NCI-H1105 (cell line): ENCODE measurements at places on chromosomes 5 and 9.

DNA sequence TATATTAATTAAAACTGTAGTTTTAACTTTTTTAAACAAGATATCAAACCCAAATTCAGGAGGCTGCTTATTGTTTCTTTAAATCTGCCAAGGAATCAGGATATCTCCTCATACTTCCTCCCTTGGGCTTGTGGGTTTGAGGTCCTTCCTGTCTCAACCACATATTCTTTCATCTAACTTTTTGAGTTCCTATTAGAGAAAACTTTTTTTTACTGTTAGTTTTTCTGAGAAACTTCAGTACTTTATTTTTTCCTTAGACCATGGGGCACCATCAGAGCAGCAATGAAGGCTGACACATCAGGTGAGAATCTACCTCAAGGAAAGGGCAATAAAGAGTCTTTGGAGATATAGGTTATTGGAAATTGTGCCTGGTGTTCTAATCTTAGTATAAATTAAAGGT is 56.7 kb downstream of the TSSK1B start:
- no peak for DNase-seq

- no peak for DNase-seq
Observed at GRCh38 chr5:165325221-165325620, 1819.8 kb downstream of the MAT2B start.

- no peak for DNase-seq
Observed at GRCh38 chr9:38435521-38435920, 11.3 kb upstream of the IGFBPL1 start.

DNA sequence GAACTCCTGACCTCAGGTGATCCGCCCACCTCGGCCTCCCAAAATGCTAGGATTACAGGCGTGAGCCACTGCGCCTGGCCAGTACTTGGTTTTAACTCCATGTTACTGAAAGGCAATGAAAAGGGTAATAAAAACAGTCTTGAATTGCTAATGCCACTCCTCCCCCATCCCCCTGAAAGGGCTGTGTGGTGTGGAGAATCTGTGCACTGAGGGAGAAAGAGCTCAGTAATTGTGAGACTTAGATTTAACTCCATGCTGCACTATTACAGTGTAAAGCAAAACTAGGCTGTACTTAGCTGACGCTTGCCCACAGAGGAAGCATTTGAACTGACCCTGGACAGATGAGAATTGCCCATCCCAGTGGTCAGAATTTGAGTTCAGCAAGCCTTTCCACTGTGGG is 1662.4 kb upstream of the ACO1 start:
- DNase-seq: no peak

DNA sequence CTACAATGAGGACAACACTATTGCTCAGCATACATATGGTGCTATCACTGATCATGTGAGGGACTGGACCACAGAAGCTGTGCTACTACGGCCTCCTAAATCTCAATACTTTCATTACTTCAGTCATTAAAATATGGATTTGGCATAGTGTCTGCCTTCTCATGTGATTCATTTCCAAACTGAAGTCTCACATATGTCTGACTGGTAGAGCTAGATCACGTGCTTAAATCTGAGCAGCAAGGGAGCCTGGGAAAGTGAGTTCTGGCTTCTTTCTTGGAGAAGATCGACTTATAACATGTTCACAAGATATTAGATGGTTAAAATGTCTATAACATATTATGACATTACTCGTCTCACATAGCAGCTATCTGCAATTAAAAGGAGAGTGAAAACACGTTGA is 8.3 kb downstream of the KIF4B start:
- no peak for DNase-seq

- DNase-seq: no peak
Observed at GRCh38 chr9:121372239-121373010, 2.4 kb upstream of the STOM start.

- DNase-seq: no peak
Observed at GRCh38 chr5:88686726-88687125, 196.3 kb downstream of the MEF2C start.

GRCh38 chr9:117030254-117030768 is 343.2 kb downstream of the TRIM32 start:
- DNase-seq: no peak

DNA sequence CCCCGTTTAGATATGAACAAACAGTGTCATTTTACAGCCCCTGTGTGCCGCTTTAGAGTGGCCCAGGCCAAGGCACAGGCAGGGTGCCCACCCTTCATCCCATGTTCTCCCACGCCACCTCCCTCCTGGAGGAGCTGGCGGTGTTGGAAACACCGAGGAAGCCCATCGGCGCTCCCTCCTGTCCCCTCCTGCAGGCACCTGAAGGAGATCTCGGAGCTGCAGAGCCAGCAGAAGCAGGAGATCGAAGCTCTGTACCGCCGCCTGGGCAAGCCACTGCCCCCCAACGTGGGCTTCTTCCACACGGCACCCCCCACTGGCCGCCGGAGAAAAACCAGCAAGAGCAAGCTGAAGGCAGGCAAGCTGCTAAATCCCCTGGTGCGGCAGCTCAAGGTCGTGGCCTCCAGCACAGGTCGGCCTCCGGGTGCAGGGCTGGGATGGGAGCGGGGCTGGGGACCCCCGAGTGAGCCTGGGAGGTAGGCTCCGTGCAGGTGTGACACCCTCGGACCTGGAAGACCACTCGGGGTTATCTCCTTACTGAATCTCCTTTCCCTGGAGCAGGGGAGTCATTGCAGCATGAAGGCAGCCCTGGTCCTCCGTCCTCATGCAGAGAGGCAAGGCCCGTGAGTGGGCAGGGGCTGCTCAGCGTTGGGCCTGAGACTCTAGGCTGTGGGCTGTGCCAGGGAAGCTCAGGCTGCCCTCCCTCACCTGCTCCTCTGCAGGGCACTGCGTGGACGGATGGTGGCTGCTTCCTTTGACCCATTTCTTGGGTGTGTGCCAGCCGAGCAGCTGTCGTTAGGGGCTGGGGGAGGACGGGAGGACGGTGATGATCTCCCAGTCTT is 113.9 kb downstream of the WNK2 start:
- DNase-seq: peak; percentile 65

- DNase-seq: no peak
Observed at GRCh38 chr5:110108520-110108919, 418.8 kb downstream of the MAN2A1 start.

- DNase-seq: no peak
Observed at GRCh38 chr5:149353911-149354310, 3.9 kb upstream of the PCYOX1L start.

GRCh38 chr9:37412431-37413151 is 9.9 kb upstream of the GRHPR start:
- no peak for DNase-seq

GRCh38 chr5:138470322-138471051 is 5.2 kb downstream of the EGR1 start:
- DNase-seq: no peak

DNA sequence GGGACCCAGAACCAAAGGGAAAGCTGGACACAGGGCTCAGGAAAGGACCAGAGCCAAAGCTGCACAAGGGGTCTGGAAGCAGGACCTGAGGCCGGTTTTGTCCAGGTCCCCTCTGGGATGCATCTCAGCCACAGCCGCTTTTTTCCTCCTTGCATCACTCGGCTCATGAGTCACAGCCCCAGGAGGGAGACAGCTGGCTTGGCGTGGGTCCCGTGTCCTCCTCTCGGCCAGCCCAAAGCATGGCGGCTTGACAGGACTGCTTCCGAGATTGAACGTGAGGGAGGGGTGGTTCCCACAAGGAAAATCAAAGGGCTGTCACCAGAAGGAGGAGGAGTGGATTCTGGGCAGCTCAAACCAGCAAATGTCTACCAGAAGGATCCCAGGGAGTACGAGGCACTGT is 56.7 kb upstream of the CPLX2 start:
- no peak for DNase-seq

DNA sequence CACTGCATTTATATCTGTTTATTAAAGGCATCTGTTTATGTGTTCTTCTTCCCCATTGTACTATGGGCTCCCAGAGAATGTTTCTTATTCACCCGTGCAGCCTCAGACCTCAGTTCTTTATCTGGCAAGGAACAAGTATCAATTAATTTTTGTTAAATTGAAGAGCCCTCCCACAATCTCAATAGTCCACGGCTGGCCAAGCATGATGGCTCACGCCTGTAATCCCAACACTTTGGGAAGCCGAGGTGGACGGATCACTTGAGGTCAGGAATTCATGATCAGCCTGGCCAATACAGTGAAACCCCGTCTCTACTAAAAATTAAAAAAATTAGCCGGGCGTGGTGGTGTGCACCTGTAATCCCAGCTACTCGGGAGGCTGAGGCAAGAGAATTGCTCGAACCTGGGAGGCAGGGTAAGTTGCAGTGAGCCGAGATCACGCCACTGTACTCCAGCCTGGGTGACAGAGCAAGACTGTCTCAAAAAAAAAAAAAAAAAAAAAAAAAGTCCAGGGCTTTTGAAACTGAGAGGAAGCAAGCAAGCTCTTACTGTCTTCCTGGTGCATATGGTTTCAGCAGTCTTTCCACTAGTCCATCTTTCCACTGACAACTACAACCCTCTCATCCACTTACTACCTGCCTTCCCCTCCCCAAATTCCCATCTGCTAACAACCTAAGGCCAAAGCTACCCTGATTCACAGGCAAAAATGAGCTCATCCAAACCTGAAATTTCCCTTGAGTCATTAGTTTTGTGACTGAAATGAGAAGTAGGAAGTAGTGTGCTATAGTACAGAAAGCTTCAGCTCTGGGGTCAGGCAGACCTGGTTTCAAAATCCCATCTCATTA is 2.3 kb upstream of the HK3 start:
- DNase-seq: no peak

- DNase-seq: no peak
Observed at GRCh38 chr9:72755836-72756235, 197.0 kb downstream of the ALDH1A1 start.

- DNase-seq: peak; percentile 63
Observed at GRCh38 chr5:178673801-178674295, 47.0 kb upstream of the CLK4 start.

DNA sequence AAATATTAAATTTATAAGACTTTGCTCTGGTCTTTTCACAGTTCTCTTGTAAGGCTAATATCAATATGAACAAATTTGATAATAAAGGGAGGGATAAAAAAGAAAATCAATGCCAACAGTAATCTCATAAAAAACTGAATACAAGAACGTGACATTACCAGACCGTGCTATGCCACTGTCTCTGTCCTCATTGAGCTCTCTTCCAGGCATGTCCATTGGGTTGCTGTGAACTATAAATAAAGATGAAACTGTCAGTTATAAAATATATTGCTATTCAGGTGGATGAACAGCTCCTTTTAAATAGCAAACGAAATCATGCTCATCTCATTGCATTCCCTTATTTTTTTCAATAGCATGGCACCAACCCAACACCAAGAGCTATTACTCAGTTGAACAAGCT is 74.0 kb upstream of the RAPGEF6 start:
- DNase-seq: no peak

DNA sequence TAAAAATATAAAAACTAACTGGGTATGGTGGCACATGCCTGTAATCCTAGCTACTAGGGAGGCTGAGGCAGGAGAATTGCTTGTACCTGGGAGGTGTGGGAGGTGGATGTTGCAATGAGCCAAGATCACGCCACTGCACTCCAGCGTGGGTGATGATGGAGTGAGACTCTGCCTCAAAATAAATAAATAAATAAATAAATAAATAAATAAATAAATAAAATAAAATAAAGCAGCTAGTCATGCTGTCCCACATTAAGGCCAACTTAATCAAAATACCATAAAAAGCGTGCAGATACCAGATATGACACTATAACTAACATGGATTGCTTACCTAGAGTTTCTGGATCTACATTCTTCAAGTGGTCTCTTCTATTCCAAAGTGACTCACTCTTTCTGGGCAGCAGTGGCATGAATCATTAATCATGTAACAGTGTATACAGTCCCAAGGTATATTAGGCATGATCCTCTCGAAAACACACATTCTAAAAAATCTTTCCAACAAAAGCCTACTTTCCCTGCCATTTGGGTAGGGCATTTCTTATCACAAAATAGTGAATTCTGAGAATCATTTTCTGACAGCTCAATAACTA is 187.1 kb downstream of the ELAVL2 start:
- no peak for DNase-seq

- no peak for DNase-seq
Observed at GRCh38 chr5:116299746-116300640, 215.2 kb downstream of the COMMD10 start.

- DNase-seq: no peak
Observed at GRCh38 chr9:34363619-34364351, 12.9 kb downstream of the MYORG start.

GRCh38 chr9:87492642-87493041 is 5.0 kb upstream of the DAPK1 start:
- DNase-seq: no peak

DNA sequence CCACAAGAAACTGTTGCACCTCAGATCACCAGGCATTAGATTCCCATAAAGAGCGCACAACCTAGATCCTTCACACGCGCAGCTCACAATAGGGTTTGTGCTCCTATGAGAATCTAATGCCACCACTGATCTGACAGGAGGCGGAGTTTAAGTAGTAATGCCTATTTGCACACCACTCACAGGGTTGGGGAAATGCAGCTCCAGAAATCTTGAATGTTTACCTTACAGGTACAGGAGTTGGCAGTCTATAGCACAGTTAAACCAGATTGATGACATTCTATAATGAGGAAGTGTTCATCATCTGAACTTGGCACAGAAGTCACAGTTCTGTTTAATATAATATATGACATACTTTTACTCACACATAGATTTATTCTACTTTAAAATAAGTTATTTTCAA is 732.2 kb upstream of the ZNF608 start:
- DNase-seq: no peak

- DNase-seq: no peak
Observed at GRCh38 chr9:95107976-95108375, 209.5 kb downstream of the FANCC start.

DNA sequence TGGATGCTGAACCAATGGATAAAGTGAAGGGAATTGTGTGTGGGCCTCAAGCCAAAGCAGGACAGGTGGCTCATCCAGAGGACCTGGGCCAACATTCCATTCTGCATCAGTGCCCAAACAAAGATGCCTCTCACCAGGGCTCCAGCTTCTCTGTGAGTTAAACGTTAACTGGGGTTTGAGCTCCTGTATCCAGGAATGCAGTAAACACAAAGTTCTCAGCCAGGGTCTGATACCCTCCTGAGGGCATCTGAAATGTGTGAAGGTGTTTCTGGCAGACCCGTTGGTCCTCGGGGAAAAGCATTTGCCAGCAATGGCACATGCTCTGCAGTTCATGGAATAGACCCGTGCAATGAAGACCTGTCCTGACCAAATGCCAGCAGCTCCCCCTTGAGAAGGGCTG is 33.9 kb upstream of the AOPEP start:
- peak; percentile 19 for DNase-seq

GRCh38 chr5:69497006-69497520 is 4.5 kb downstream of the OCLN start:
- DNase-seq: no peak

DNA sequence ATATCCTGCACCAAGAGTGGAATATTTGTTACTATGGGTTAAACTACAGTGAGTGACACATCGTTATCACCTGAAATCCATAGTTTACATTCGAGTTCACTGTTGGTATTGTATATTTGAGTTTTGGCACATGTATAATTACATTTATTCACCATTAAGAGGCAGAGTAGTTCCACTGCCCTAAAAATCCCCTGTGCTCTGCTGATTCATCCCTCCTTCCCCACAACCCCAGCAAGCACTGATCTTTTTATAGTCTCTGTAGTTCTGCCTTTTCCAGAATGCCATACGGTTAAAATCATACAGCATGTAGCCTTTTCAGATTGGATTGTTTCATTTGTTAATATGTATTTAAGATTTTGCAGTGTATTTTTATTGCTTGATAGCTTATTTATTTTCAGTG is 495.2 kb downstream of the DIRAS2 start:
- DNase-seq: no peak
